Suprapubic skin (tissue), 4 donors: ENCODE measurements at places on chromosomes 2 and 18. TPM values are rescaled to one million over a fixed set of nuclear protein-coding genes. Genes with fewer than 3 reads are reported as not detected.
A peak's percentile ranks its signal among the peaks of the same experiment; 100 is the strongest.

DNA sequence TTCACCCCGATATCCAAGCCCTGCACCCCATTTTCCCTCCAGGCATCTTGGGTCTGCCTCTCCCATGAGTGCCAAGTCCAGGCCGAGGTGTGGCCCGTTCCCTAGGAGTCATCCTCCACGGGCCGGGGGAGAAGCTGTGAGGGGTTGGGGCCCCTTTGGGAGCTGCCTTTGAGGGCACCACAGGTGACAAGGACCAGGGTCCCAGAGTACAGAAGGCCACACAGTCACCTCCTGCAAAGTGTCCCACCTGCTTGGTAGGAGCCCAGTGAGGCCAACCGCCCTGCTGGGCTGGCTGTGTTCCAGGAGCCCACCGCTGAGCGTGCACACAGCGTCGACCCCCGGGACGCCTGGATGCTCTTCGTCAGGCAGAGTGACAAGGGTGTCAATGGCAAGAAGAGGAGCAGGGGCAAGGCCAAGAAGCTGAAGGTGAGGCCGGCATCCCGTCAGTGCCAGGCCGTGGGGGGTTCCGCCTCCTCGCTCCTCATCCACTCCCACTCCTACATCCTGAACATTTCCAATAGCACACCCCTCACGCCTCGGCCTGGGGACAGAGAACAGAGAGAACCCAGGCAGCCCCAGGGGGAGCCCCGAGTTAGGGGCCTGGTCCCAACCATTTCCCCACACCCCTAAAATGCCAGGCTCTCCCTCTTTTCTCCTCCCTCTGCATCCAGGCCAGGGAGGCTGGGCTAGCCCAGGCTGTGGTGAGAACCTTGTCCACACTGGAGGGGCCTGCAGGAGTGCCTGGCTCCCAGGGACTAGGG is 2.7 kb downstream of the ERFE start:
- peak; percentile 52 for DNase-seq

- no peak for DNase-seq
Measured at GRCh38 chr2:75539955-75540716, 20.6 kb downstream of the EVA1A start.

- DNase-seq = no peak
Measured at GRCh38 chr2:24914713-24915112, 5.3 kb downstream of the ADCY3 start.

DNA sequence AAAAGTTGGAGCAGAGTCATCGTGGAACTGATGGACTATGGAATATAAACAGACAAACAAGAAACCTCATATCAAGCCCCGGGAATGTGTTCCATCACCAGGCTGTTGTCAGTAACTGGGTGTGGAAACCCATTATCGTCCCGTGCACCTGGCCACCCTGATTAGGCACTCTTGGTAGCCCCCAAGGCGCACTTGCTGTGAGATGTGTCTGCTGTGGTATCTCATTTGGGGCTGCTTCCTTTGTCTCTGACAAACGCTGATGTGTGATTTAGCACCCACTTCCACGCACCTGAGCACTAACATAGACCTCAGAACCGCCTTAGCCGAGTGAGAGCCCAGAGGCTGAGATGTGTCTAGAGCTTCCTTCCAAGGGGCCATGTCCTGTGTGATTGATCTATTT is 96.3 kb downstream of the PRPF40A start:
- no peak for DNase-seq

DNA sequence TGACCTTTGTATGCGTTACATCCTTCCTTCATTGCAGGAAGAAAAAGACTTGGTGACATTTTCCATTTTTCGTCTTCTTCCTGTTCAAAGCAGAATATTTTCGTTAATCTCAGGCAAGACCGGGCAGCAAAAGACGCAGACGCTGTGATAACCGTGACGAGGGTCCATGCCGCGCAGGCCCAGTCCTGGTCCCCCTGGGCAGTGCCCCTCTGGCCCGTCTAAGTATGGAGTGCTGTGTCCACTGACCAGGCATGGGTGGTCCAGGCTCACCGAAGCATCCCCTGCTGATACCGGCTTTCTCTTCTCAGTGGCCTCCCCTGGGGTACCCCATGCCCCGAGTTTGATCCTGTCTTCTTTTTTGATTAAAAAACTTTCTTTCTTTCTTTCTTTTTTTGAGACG is 135.2 kb upstream of the ASB18 start:
- no peak for DNase-seq

GRCh38 chr2:196413821-196414274 is 225.7 kb upstream of the CCDC150 start:
- no peak for DNase-seq

DNA sequence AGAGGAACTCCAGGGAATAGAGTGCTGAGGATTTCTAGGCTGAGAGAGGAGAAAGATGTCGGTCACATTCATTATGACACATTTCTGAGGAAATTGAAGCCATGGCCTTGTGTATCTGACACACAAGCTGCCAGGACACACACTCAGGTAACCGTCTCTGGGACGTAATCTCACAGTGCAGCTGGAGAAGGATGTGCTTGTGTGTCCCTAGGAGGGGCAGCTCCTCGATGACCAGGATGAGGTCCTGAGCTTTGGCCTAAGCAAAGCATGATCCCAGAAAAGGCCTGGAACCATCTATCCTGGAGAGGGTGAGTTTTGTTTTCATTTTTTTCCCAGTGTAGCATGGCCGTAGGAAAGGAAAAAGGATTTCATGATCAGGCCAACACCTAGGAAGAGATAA is 102.2 kb downstream of the CAPN13 start:
- no peak for DNase-seq

DNA sequence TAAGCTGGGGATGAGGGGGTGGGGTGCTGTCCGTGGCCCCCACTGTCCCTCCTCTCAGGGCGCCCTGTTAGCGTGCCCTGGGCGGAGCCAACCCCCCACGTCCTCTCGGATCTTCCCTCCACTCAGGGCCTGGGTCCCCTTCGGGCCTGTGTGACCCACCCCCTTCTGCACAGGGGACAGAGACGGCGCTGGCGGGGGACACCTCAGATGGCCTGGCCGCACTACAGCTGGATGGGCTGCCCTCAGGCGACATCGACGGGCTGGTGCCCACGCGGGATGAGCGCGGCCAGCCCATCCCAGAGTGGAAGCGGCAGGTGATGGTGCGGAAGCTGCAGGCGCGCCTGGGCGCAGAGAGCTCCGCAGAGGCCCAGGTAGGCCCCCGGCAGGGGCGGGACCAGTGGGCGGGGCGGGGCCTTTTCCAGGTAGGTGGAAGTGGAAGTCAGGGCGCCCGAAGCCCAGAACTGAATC is 9.9 kb upstream of the KLHL30 start:
- no peak for DNase-seq

DNA sequence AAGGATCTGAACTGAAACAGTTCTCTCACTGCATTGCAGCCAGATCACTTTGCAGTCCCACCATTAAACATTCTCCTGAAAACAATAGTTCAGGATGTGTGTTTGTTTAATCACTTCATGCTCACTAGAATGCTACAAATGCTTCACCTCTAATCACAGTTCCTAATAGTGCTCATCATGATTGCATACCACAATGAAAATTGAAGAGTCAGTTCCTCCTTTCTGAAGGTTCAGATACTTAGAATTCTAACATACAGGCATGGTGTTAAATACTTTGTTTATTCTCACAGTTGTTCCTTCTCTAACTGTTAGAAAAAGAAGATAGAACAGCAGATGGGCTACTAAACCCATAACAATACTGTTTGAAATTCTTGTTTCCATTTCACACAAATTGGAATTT is 622.3 kb upstream of the ACVR2A start:
- DNase-seq = no peak

DNA sequence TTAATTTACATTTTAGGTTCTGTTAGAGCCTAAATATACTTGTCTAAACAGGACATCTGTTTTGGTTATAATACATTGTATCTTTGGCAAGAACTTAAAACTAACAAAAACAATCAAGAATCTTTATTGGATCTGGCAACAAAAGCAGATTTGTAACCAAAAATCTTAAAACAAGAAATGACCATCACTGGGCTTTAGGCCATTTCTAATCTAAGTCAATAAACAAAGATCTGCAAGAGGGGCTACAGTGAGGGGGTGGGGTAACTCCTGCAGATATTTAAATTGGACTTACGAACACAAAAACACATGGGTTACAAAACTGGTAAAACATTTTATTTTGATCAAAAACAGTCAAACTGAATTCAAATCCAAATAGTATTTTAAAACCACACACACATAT is 77.3 kb downstream of the SRBD1 start:
- no peak for DNase-seq

GRCh38 chr2:37713258-37713700 is 41.8 kb upstream of the CDC42EP3 start:
- no peak for DNase-seq

- no peak for DNase-seq
Measured at GRCh38 chr18:10239103-10239502, 215.3 kb upstream of the APCDD1 start.

- DNase-seq = no peak
Measured at GRCh38 chr2:180219491-180219890, 212.4 kb upstream of the CWC22 start.

- DNase-seq = no peak
Measured at GRCh38 chr18:32251466-32251865, 61.6 kb downstream of the MEP1B start.

The CHST10 gene
- 0.91 TPM for total RNA-seq

The LRATD1 gene
- 53.4 TPM for total RNA-seq

The MREG gene
- 26.1 TPM for total RNA-seq

The DPP10 gene
- total RNA-seq = not detected

The REG1B gene
- not detected for total RNA-seq

The DHRS9 gene
- total RNA-seq = 2.2 TPM

The PKDCC gene
- total RNA-seq = 2.5 TPM

The CNNM3 gene
- total RNA-seq = 12.6 TPM
